ENCODE measurements at places on chromosomes 7 and 10.

GRCh38 chr7:138235207-138235606 lies 158.9 kb downstream of the AKR1D1 start:
- DNase-seq, result no peak

GRCh38 chr10:6457376-6457775 lies 122.7 kb downstream of the PRKCQ start:
- no peak for DNase-seq

DNA sequence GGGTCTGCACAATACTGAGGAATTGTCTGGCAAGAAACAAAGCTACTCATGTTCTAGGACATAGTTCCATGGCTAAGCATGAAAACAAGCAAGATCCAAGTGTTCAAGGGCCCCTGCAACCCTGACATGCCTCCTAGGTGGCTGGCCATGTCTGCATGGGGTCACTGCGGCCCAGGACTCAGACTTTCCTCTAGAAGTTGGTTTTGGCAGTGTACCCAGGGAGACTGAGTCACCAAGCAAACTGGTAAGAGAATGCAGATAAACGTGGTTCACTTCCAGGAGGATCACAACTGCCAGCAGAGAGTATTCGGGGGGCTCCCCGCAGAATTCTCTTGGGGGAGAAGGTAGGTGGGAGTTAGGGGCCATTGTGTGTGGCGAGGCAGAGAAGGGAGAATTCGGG lies 7.4 kb upstream of the PFKFB3 start:
- DNase-seq, result no peak

DNA sequence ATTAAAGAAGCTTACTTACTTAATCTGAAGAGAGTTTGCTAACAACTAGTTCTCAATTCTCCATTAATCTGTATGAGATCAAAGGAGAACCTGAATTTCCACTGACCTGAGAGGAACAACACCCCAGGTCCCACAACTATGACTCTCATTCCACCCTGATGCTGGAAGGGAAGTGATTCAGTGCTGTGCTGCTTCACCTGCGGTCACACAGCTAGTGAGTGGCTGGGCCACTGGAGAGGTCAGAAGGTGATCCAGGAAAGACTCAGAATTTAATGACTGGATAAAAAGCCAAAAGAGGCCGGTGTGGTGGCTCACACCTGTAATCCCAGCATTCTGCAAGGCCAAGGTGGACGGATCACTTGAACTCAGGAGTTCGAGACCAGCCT lies 23.6 kb downstream of the SORBS1 start:
- no peak for DNase-seq

DNA sequence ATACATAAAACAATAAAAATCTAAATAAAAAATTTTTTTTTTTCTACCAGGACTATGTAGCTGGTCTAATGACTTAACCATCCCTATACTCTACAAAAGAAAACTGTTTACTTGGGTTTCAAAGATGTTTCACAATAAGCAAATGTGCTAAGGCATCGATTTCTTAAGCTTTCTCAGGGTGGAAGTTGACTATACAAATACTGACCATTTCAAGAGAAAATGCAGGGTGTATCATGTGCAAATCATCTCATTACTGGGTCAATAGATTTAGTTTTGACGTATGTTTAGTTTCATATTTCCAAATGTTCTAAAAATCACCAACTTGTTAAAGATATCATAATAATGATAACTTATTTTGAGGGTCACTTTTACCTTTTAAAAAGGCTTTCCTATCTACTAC lies 7.5 kb downstream of the NRP1 start:
- no peak for DNase-seq

DNA sequence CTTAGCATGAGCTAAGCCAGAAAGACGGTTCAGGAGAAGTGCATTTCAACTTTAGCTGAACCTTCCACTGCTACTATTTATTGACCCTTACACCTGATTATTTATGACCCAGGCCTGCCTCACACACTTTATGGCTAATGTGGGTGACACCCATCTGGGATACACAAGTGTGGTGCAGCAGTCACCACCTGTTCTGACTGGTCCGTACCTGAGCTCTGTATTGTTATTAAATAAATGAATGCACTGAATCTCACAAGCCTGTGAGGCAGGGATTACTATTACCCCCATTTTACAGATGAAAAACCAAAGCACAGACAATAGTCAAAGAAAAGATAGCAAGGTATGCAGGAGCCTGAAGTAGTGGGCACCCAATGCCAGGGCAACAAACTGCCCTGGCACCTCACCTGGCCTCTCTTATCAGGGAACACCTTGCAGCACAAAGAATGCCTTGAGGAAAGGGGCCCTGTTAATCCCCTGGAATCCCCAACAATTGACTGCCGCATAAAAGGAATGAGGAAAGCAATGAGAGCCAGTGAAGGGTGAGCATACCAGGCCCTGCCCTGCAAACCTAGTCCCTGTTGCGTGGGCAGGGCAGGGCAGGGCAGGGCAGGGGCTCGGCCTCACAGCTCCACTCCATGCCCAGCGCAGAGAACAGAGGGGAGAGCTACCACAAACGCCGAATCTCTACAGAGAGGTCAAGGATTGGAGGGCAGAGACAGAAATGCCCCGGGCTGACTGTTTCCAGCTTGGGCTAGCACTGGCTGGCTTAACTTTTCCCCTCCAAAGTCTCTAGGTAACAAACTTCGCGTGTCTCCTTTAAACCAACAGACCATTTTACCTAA lies 1.3 kb downstream of the ANXA11 start:
- DNase-seq, result no peak

DNA sequence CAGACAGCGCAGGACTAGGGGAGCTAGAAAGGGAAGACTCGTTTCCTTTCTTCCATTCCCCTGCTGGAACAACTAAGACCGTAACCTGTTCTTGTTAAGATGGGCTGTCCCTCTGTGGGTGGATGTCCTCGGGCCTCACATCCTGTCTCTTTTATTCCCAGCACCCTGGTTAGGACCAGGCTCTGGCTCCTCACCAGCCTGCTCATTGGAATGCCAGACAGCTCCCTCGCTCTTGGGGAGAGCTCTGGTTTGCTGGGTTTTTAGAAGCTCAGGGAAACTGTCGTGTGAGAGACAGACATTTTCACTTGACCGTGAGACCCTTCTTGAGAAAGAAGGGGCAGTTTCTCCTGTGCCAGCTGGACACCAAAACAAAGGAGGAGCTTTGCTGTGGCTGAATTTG lies 58.1 kb upstream of the HABP2 start:
- no peak for DNase-seq

DNA sequence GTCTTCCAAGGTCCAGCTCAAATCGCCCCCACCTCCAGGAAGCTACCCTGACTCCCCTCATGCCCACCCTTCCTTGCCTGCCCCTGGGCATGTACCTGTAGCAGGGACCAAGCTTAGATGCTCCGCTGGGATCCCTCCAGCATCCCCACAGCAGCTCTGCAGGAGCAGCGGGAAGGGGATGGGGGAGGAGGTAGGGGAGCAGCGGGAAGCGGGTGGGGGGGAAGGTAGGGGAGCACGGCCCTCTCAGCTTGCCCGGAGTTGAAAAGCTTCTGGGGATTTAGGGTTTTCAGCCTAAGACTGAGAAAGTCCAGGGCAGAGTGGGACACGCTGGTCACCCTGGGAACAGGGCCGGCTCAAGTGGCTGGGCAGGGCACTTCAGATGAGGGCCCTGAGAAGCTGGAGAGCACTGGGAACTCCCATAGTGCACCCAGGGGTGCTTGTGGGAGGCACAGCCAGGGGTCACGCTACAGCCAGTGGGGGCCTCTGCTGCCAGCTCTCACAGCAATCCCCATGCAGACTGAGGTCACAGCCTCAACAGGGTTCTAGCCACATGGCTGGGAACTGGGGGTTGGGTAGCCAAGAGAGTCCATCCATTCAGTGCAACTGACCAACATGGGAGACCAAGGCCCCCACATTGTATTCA lies 13.4 kb downstream of the WDR86 start:
- no peak for DNase-seq

- no peak for DNase-seq
Measured at GRCh38 chr10:31268444-31269303, 50.3 kb upstream of the ZEB1 start.

DNA sequence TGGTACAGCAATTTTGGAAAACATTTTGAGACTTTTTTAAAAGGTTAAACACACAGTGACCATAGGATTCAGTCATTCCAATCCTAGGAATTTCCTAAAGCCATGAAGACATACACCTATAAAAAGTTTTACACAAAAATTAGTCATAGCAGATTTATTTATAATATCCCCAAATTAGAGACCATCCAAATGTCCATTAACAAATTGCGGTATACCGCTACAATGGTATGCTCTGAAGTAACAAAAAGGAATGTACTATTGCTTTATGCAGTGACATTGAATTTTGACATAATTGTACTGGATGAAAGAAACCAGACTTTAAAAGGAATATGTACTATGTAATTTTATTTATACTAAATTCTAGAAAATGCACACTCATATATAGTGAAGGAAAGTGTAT lies 362.8 kb downstream of the HGF start:
- no peak for DNase-seq

- no peak for DNase-seq
Measured at GRCh38 chr7:88355011-88355410, 48.3 kb upstream of the STEAP4 start.

DNA sequence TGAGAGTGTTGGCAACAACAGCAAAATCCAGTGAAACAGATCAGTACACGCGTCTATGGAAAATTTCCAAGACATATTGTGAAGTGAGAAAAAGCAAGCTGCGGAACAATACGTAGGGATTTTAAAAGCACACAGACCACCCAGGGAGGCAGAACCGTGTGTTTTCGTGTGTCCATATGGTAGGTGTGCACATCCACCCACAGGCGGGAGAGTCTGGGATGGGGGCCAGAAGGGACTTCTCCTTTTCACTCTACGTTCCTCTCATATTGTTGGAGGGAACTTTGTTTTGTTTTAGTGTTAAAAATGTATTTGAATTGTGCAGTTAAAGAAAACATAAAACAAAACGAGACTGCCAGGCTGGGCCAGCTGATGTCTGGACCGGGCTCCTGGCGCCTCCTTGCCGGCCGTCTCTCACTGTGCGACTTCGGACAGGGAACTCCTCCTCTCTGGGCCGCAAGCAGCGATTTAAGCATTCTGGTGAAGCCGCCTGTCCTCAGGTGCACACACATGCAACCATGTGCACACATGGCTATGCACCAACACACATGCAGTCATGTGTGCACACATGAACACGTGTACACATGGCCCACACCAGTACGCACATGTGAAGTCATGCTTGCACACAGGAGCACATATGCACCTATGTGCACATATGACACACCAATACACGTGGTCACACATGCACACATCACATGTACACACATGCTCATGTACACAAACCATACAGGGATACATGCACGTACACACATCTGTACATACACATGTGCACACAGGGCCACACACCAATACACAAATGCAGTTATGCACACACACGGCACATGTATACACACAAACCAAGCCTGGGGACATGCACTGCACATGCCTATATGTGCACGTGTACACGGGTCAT lies 141.1 kb downstream of the ELFN1 start:
- DNase-seq, result no peak

DNA sequence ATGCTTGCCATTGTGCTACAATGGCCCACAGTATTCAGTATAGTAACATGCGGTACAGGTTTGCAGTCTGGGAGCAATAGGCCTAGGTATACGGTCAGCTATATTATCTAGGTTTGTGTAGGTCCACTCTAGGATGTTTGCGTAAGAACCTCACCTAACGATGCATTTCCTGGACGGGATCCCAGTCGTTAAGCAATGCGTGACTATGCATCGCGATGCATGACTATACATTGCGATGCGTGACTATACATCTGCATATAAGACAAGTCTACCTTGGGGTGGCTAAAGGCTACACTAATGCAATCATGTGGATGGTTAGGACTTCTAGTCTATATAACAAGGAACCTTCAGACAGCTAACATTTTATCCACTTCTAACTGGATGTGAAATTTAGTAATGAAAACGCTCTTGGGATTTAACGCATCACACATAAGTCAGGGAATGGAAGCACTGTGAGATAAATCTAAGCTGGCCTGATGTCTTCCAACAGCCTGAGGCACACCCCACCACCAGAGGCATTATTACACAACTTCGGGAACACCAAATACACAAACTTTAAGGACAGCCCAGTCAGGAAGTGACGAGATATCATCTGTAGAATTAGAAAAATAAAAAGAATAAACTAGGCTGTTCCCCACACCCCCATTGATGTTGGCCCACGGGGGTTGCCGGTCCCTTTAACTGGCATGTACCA lies 9.2 kb downstream of the GNA12 start:
- DNase-seq, result no peak

- DNase-seq, result no peak
Measured at GRCh38 chr7:17118412-17118811, 180.0 kb upstream of the AHR start.

DNA sequence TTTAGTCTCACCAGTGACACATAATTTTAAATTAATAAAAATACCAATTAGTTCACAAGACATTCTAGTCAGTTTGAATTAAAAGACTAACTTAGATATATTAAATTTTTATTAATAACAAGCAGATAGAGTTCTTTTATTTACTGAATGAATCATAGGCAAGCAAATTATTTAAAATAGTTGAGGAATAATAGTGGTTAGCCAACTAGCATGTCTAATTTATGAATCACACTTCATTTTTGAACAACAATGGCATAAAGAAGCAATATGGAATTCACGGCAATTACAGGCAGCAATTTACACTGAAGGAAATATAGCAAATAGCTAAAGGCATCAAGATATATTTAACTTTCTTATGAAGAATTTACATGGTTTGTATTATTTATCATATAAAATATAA lies 187.0 kb upstream of the SLC26A5 start:
- no peak for DNase-seq

DNA sequence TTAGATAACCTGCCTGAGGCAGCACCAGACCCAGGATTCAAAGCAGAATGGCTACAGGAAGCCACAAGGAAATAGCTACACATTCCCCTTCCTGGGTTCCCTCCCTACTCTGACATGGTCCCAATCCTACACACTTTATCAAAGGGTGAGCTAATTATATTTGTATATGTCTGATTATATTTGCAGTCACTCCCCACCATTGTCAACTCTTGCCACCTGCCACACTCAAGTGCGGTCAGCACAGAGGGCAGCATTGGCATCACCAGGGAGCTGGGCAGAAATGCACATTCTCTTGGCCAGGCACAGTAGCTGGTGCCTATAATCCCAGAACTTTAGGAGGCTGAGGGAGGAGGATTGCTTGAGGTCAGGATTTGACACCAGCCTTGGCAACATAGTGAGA lies 114.1 kb upstream of the PDLIM1 start:
- DNase-seq, result no peak

DNA sequence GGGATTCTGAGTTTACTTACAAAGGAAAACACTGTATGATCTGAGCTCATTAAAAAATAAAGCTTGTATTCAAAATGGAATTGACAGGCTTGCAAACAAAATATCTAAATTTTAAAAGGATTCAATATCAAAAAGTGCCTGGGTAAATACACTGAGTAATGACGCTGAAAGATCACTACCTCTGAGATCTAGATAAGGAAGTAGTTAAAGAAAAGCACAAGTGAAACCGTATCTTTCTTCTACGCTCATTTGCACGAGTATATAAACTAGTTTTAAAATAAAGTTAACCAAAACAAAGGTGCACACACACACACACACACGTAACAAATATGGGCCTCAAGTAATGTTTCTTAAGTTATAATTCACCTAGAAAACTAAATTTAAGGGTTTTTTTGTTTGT lies 93.4 kb downstream of the SNX13 start:
- DNase-seq, result no peak

GRCh38 chr10:62063795-62064472 lies 162.4 kb downstream of the ARID5B start:
- no peak for DNase-seq
